ENCODE measurements at places on chromosomes 6 and 20.
A peak's percentile ranks its signal among the peaks of the same experiment; 100 is the strongest.

GRCh38 chr6:46490425-46491200 lies 636 bp downstream of the RCAN2 start:
- no peak for DNase-seq

DNA sequence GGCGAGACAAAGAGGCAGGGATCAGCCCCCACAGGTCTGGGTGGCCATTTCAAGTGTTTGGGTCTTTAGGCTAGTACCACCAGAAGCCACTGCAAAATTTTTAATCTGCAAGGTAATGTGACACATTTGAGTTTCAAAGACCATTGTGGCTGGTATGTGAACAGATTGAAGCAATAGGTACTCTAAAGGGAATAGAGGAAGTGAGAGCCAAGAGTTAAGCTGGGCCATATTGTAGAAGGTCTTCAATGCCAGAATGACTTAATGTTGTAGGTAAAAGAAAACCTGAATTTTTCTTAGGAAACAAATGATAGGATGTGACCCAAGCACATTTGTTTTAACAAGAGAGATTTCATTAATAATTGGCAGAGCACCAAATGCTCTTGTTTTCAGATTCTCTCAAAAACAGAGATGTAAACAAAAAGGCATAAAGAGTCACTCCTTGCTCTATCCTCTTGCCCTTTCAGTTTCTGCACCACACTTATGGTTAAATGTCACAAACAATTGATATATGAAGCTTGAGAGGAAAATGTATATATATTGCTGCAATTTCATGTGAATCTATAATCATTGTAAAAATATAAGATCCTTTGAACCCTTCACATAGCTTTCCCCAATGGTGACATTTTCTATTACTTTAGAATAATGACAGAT lies 307.1 kb upstream of the PLN start:
- no peak for DNase-seq

- DNase-seq, result peak; percentile 42
Observed at GRCh38 chr6:113414511-113414910, 442.6 kb upstream of the MARCKS start.

- DNase-seq, result no peak
Observed at GRCh38 chr6:35231563-35231962, 17.8 kb downstream of the SCUBE3 start.

DNA sequence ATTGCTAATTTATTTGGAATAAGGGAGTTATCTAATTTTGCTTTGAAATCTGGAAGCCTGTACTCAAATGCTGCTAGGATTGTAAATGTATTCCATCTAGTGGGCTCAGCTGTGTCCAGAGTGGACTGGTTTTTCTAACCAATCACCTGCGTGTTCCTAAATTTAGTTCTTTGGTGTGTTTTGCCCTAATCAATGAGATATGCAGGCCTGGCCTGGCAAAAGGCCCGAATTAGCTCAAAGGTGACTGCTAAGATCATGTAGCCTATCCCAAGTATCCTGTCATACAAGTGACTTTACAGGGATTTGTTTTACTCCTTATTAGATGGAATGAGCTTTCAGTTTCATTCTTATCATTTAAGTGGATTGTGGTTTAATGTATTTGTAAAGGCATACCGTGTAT lies 51.3 kb upstream of the ARMC2 start:
- DNase-seq, result no peak

- DNase-seq, result no peak
Observed at GRCh38 chr20:52405986-52406385, 214.4 kb upstream of the ZFP64 start.

DNA sequence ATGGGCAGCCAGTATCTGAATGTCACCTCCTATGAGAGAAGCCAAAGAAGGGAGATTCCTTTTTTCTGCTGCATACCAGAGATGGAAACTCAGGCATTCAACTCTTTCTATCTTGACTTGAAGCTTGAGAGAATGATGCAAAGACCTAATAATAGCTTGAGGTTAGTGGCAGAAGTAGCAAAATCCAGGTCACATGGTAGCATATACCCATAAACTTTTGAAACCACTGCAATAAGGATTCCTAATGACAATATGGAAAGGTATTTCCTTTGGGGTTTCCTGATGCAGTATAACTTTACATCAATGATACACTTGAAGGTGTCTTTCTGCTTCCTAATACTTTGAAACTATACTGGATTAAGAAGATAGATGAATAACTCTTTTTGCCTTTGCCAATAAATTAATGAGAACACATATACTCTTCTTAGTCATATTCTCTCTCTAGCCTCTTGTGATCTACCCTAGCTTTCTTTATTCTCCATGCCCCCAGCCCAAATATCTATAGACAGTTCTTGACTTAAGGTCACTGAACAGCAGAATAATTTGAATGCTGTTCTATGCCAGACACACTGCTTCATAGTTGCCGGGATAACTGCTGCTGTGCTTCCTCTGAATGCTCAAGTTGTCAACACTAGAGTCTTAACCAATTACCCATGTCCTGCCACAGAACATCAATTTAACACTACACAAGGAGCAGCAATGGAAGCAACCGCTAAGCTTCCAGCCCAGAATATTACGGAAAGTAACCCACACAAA lies 155.5 kb upstream of the SIM1 start:
- no peak for DNase-seq

DNA sequence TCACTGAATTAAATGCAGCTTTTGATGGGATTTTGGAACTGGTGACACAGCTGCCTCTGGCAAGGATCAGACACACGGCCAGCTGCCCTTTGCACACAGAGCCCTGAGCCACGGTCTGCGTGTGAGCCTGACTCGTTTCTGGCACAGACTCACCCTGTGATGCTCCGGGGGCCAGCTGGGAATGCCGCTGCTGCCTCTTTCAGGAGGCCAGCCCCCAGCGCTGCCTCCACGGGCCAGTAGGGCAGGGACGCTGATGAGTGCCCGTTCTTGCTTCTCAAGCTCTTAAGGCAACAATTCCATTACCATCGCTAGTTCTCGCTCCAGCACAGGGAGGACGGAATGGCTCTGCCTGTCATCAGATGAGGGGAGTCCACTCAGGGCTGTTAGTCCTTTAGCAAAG lies 61.6 kb downstream of the IRF4 start:
- DNase-seq, result no peak

GRCh38 chr6:116447052-116447451 lies 14.1 kb upstream of the CALHM6 start:
- DNase-seq, result no peak

DNA sequence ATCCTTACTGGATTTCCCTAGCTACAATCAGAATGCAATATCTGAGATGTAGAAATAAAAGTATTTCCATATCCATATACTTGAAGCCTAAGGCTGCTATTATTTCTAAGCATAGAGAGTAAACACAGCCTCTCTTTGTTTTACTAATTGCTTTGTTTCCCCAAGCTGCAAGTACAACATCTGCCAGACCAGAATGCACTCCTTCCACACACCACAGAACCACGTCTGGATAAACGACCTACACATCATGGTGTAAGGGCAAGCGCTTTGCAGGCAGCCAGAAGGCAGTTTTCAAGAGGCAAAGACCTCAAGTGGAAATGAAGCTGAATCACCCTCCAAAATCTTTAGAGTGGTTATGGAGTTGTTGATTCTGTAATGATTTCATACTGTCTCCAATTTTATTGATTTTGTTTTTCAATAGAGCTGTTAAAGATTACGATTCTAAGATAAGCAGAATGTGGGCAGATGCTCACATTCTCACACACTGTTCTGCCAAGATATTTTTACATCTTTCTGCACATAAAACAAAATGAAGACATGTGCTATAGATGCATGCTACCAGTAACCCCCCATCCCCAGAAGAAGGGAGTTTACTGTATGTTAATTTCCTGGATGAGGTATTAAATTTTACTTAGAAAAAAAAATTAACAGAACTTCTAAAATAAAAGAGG lies 88.8 kb downstream of the THEMIS start:
- no peak for DNase-seq

DNA sequence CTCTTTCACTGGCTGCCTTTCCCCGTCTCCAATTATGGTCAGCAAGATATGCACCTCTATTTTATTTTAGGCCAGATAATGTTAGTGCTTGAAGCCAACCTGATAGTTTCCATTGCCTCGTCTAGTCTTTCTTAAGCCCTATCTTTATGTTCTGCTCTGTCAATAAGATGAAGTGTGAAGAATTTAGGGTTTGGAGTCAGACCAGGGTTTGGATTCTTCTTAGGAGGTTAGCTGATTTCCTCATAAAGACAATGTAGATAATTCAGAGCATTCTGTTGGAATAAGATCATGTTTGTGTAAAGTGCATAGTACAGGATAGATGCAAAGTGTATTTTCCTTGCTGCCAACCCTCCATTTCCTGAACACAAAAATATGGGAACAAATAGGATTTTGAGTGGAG lies 43.8 kb downstream of the PKIB start:
- no peak for DNase-seq

DNA sequence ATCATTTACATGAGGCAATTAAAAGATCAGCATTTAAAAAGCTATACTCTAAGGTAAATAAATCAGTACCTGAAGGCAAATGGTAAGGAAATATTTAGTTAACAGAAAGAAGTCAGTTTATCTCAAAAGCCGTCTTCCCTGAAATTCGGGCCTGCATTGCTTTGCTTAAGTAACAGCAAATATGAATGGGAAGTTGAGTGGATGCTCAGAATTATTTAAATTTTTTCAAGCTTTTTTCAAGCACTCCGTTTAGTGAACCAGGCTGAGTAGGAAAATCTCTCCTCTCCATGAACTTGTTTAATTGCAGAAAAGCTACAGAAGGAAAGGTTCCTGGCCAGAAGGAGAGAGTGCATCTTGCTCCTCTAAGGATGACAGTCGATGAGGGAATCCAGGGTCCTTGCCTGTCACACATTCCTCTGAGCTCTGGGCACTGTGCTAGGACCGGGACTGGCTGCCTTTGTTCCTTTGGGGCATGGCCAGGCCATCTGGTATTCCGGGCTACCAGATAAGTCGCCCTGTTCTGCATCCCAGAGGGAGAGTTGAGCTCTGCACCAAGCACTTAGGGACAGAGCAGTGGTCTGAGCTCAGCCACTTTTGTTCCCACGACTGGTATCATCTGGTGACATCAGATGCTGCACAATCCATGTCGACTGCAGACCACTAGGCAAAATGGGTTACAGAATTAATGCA lies 77.6 kb downstream of the RIN2 start:
- DNase-seq, result no peak

DNA sequence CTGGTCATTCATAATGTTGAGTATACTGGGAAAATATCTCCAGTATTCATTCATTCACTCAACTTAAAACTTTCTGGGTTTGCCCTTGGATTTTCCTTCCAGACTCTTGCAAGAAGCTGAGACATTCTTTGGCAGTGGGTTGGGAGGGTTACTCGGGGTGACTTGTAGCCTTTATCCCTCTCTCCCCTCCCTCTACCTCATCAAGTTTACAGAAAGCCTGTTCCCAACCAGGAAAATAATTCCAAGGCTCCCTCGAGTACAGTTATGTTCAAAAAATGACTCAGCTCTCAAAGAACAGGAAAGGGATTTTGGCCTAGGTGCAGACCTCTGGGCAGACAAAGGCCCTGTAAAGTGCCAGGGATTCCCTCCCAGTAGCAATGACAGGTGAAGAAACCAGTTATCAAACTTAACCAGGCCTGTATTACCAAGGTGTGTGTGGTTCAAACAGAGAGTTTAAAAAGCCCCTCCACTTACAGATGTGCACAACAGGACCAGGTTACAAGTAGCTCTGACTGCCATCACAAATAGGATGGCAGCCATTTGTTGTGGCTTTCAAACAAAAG lies 22.2 kb downstream of the FKBP1A start:
- DNase-seq, result no peak
